ENCODE measurements at places on chromosomes 6 and 20.

DNA sequence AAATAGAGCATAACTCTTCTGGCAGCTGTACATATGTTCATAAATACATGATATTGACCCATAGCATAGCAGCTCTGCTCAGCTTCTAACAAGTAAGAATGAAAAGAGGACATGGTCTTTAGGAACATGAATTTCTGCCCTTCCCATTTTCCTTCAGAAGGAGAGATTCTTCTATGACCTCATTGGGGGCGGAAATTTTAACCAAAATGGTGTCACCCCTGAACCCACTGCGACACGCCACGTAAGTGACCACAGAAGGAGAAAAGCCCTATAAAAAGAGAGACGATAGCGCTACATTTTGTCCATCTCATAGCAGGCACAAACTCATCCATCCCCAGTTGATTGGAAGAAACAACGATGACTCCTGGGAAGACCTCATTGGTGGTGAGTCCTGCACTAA is at the start of gene IL17A:
TSS of gene IL17A (plus strand) at position 301 of the 400 bp plus-strand sequence. CDS start at position 358, 57 bp downstream.
- DNase-seq = no peak

- DNase-seq = no peak
Measured at GRCh38 chr20:58895448-58896180, 43.1 kb downstream of the GNAS start.

DNA sequence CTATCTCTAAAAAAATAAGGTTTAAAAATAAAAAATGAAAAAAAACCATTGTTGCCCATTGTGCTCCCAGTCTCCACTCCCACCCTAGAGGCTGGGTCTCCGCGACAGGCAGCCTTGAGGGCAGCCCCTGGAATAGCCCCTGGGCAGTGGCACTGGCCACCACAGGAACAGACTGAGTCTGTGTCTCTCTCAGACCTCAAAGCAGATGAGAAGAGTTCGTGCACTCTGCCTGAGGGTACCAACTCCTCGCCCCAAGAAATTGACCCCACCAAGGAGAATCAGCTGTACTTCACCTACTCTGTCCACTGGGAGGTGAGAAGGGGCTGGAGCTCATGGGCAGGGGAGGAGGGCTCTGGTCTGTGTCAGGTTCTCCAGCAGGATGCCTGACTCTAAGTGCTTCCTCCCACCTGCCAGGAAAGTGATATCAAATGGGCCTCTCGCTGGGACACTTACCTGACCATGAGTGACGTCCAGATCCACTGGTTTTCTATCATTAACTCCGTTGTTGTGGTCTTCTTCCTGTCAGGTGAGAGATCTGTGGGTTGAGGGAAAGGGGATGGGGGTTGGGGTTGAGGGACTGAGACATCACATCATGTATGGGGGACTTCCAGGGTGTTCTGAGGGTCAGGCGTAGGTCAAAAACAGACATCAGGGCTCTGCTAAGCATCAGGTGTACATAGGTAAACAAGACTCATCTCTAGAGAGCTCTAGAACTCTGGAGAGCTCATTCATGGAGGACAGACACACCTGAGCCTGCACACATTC is 35.6 kb downstream of the TM9SF4 start:
- DNase-seq = no peak

DNA sequence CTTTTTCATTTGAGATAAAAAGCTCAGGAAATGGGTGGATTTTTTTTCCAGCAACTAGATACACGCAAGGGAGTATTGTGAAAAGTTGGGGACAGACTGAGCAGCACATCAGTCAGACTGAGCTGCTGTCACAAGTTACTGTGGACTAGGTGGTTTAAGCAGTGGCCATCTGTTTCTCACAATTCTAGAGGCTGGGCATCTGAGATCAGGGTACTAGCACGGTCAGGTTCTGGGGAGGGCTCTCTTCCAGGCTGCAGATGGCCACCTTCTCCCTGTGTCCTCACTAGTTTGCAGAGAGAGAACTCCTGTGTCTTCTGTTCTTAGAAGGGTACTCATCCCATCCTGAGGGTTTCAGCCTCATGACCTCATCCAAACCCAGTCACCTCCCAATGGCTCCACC is 178.3 kb downstream of the SYNDIG1 start:
- DNase-seq = no peak

DNA sequence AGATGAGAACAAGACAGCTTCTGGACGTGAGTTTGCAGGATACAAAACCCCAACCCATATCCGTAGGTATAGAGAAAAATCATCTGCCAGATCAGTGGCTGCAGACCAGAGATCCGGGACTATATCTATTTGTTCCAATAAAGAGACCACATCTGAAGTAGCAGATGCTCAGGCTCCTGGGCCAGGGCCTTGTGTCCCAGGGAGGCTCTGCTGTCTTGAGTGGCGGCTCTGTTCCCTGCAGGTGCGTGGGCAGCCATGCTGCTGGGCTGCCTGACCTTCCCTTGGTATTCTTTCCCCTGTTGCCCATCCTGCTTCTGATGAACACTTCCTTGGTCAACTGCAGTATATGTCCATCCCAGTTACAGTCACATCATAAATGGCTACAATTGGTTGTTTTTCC is 34.9 kb downstream of the ERMARD start:
- DNase-seq = no peak

- DNase-seq = no peak
Measured at GRCh38 chr6:165556116-165556843, 106.8 kb downstream of the PDE10A start.

DNA sequence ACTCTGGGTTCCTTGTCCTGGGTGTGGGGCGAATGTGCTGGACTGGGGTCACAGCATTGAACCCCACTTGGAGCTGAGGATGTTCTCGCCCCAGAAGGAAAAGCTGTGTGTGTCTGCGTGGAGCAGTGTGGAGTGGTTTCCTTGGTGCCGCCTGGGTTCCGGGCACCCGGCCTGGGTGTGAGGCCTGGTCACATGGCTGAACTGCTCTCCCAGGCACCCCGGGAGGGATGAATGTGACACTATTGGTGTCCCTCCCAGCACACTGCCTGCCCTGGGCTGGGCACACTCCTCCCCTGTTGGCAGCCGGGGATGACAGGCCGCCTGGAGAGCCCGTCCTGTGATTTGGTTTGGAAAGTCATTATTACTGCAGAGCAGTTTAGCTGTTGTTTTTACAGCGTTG is 12.3 kb downstream of the MYT1 start:
- DNase-seq = no peak

DNA sequence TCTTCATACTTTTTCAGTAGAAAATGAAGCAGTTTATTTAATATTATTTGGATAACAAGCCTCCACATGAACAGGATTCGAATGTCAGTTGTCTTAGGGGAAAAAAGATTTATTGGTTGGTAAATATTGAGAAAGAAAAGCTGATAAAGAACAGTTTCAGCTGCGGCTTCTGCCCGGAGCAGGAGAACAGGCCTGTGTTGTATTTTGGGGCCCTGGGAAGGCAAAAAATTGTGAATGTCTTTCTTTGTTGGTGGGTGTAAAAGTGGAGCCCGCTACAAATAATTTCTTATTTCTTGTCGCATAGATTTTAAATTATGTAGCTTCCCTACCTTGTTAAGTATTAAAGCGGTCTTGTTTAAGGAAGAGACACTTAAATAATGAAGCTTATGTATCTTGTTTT is 90.5 kb upstream of the PAX1 start:
- DNase-seq = no peak

- DNase-seq = no peak
Measured at GRCh38 chr6:46749731-46750130, 3.0 kb downstream of the ANKRD66 start.

Data from SK-N-MC (cell line).